ENCODE measurements at places on chromosomes 3 and 15.

DNA sequence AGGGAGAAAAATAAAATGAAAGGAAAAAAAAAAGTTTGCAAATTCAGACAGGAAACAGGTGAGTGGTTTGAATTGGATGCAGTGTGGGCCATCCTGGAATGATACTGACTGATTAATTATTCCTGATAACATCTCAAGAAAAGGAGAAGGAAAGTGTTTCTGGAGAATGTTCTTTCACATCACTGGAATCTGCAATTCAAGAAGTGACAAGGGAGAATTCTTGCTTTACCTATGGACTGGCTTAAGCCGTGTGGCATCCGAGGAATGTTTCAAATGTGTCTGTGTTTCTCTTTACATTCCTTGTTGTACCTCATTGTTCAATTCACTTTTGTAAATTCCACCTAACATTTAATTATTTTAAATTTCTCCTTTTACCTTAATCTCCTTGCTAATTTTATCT, 465.0 kb downstream of the EPHB1 start:
- DNase-seq: no peak

DNA sequence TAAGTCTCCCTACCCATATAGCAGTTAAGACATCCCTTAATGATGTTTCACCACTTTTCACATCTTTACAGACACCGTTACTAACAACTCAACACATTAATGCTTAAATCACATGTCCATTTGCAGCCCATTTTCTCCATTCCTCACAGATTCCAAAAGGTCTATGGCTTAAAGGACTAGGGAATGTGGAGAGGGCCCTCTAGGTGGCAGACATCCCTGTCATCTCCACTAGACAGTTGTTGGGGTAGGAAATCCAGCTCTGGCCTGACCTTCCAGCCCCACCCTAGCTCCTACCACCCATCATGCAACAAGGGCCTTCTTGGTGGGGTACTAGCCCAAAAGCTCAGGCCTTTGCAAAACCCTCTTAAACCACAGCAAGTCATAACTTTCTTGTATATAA, 25.2 kb downstream of the CPEB1 start:
- no peak for DNase-seq

- DNase-seq: no peak
Observed at GRCh38 chr3:50047426-50047825, 41.3 kb upstream of the RBM5 start.

- no peak for DNase-seq
Observed at GRCh38 chr3:88149101-88149508, 654 bp upstream of the C3orf38 start.

DNA sequence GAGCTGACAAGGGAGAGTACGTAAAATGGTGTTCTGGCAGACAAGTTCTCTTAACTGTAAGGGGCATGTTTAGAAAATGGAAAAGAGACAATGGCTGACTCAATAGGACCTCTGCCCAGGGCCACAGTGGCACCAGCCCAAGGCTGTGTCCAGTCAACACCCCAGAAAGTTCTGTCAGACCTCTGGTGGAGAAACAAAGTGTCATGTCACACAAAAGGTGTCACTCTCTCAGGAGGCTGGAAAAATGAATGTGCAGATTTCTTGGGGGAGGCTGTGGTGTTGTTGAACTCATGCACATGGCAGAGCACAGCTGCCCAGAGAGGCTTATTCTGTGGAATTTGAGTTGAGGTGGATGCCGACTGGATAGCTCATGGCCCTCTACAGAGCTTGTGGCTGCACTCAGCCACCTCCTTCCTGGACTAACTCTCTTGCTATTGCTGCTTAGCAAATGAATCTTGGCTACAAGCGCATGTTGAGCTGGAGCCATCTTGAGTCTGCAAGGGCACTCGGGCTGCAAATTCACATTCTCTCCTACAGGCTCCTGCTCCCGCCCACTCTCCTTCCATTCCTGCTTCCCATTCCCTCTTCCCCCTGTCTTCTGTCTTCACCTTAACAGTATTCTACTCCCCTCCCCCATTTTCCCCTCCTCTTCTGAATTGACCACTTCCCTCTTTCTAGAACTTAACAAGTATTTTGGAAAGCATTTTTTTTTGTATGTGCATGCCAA, 55.8 kb upstream of the SLC7A14 start:
- DNase-seq: no peak
